Progenitor cell of endocrine pancreas (in vitro differentiated cells): ENCODE measurements at places on chromosomes 7 and 10. TPM values are rescaled to one million over a fixed set of nuclear protein-coding genes. Genes with fewer than 3 reads are reported as not detected.

Gene GBX1
- total RNA-seq, result 2.0 and 2.1 TPM in 2 replicates

DNA sequence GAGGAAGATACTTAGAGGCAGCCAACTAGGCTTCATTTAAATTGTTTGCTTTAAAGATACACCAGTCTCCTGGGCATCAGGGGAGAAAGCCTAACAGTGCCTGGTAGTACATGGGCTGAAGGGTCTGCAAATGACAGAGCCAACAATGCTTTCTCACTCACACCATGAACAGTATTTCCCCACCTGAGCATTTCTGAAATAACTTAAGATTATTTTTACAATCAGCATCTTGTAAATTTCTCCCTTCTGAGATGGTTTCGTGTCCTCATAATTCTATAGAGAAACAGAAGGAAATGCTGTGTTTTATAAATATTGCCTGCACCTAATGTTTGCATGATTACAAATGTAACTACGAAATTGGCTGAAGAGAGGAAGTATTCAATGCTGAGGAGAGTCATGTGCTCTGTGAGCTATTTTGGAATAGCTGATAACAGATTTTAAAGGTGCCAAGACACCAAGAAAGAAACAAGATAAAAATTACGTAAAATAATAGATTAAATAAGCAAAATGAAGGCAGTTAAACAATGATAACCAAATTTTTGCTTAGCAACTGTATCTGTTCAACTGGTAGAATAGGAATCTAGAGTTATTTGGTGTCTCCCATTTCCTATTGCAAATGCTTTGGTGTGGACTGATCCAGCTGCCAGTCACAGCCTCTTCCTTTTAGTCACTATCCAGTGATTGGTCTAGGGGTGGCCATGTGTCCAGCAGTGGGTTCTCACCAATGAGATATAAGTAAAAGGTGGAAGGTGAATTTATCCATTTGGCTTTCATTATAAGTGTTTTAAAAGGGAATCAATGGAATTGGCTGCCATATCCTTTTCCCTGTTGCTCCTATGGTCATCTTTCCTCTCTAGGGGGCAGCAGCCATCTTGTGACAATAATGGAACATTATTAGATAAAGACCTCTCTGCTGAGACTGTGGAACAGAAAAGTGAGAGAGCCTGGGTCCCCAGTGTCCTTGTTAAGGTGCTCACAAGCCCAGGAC lies 167.9 kb upstream of the SLC26A5 start:
- no peak overlapping the region for H3K4me3 ChIP-seq
- H3K4me1 ChIP-seq, result no peaks in the 10 kb centered on the region
- H3K27ac ChIP-seq, result no peak overlapping the region
- H3K27me3 ChIP-seq, result no peaks in the 10 kb centered on the region

DNA sequence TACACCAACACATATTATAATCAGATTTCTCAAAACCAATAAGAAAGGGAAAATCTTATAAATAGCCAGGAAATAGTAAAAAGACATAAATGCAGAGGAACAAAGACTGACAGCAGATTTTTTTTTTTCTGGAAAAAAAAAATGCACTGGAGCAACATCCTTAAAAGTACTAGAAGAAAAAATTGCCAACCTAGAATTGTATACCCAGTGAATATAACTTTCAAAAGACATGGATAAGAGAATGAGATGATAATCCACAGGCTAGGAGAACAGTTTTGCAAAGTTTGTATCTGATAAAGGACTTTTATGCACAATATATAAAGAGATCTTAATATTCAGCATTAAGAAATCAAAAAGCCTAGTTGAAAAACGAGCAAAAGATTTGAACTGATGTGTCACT lies 554.0 kb downstream of the AUTS2 start:
- H3K36me3 ChIP-seq, result peaks cover 13% of the 10 kb centered on the region
- no peaks in the 10 kb centered on the region for H3K4me1 ChIP-seq
- H3K27me3 ChIP-seq, result no peaks in the 10 kb centered on the region
- DNase-seq, result no peak

DNA sequence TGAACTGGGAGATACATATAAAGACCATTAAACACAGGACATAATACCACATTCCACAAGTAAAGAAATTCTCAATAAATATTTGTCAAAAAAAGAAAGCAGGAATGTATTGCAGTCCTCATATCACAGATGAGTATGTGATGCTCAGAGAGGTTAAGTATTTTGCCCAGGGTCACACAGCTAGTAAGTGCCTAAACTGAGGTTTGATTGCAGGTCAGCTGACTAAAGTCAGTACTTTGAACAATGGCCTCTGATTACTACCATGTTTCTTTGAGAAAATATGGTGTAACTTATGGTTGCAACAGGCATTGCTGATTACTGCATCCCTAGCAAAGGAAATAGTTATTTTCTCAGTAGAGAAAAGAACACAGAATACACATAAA lies 267.1 kb downstream of the ELMO1 start:
- H3K36me3 ChIP-seq, result peaks cover 16% of the 10 kb centered on the region
- no peak overlapping the region for H3K4me3 ChIP-seq
- DNase-seq, result no peak
- H3K4me1 ChIP-seq, result peaks cover 18% of the 10 kb centered on the region
- H3K27ac ChIP-seq, result no peak overlapping the region

DNA sequence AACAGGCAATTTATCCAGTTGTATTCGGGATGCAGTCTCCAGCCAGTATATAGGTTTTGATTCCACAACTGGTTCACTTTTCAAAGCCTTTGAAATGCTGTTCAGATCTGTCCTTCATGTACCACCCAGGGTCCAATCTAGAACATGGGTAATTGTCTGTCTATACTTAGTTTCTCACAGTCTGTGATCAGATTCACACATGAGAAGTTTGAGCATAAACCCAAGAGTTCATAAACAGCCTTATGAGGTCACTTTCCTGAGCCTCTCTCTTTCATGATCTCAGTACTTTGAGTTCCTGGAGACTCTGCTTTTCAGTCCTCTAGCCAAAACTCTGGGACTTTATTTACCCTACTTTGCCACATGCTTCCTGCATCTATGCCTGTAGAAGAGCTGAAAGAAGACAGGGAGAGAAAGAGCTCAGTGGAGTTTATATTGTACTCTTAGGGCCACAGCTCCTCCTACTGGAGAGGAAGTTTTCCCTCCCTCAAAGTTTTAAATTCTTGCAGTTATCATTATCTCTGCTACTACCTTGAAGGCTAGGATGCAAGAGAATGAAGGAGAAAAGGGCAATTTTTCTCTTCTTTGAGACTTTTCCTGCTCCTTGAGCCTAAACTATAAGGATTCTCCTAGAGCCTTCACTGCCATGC lies 172.0 kb downstream of the ZEB1 start:
- no peak for DNase-seq
- H3K4me1 ChIP-seq, result peaks cover 8% of the 10 kb centered on the region
- H3K27me3 ChIP-seq, result peaks cover 3% of the 10 kb centered on the region
- H3K4me3 ChIP-seq, result no peak overlapping the region
